Activated CD4-positive, alpha-beta T cell treated with anti-CD3 and anti-CD28 coated beads, Interleukin-10, Interleukin-2, amounts not matched to agents 100 ng/mL and 50 ng/mL, durations not matched to agents 16 hours and 8 hours (primary cell): ENCODE measurements at places on chromosomes 11 and 22.

- no peak for DNase-seq
Observed at GRCh38 chr22:20798974-20799373, 25.1 kb downstream of the SERPIND1 start.

DNA sequence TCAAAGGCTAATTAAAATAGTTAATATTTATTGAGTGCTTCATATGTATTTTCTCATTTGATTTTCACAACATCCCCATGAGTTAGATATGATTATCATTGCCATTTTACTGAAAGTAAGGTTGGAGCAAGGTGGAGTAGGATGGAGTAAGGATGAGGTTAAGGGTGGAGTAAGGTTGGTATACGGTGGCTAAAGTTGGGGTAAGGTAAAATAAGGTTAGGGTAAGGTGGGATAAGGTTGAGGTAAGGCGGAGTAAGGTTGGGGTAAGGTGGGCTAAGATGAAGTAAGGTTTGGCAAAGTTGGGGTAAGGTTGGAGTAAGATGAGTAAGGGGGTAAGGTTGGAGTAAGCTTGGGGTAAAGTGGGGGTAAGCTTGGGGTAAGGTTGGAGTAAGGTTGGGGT is 45.8 kb upstream of the CLDN5 start:
- DNase-seq = no peak

GRCh38 chr11:8871171-8871775 is 39.7 kb upstream of the AKIP1 start:
- DNase-seq = no peak

GRCh38 chr22:19524170-19525115 is at the start of gene CLDN5:
TSS of gene CLDN5 (minus strand) at chr22:19524410. CDS start at chr22:19524255, 155 bp downstream.
- DNase-seq = peak; percentile 39

DNA sequence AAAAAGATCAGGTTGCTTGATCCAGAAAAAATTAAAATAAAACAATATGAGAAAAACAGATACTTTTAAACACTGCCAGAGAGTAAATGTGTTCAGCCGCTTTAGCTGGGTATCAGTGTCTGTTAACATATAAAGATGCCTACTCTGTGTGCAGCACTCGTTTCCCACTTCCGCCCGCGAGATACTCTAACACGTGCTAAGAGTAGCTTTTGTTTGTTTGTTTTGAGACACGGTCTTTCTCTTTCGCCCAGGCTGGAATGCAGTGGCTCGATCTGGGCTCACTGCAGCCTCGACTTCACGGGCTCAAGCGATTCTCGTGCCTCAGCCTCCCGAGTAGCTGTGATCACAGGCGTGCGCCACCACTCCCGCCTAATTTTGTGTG is 531 bp upstream of the MEN1 start:
- DNase-seq = no peak
